ENCODE measurements at places on chromosomes 6 and 20.
A peak's percentile ranks its signal among the peaks of the same experiment; 100 is the strongest.

DNA sequence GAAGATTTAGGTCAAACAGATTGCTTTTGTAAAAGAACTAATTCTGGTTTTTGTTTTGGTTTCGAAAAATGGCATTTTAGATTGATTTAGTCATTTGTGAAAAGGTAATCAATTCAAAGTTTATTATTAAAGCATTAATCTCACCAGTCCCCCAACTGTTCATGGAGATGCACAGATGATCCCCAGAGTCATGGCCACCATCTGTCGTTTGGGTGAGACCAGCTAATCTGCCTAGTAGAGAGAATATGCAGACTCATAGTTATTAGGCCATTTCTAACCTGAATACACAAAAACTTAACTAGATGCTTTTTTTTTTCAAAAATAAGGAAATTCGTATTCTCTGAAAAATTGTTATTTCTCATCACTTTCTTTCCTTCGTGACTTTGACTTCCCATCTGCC, 58.1 kb downstream of the C6orf58 start:
- DNase-seq, result no peak

DNA sequence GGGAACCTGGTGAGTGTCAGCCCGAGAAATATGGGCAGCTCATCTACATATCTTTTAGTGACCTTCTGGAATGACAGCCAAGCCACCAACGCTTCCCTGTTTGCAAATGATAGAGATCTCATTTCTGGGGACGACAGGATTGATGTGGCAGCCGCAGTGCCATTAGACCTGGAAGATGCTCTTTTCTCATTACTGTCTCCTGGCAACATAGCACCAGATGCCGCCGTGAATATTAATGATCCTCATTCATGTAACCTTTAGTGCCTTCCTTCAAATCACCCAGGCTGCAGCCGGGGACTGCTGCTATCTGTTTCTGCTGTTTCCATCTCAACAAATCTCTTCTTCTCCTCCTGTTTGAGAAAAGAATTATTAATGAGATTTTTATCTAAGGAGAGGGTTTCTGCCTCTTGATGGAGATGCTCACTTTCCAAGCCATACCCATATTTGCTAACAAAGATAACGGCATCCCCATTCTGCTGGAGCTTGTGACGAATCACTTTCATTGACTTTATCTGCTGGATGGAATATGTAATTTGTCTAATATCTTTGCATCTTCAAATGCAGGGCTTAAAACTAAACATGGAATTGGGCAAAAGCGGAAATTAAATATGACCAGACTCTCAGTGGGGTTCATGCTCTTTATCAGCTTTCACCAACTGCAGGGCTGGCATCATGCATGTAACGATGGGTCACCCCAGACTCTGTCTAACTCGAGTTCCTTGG, 74.8 kb upstream of the KIF16B start:
- no peak for DNase-seq

DNA sequence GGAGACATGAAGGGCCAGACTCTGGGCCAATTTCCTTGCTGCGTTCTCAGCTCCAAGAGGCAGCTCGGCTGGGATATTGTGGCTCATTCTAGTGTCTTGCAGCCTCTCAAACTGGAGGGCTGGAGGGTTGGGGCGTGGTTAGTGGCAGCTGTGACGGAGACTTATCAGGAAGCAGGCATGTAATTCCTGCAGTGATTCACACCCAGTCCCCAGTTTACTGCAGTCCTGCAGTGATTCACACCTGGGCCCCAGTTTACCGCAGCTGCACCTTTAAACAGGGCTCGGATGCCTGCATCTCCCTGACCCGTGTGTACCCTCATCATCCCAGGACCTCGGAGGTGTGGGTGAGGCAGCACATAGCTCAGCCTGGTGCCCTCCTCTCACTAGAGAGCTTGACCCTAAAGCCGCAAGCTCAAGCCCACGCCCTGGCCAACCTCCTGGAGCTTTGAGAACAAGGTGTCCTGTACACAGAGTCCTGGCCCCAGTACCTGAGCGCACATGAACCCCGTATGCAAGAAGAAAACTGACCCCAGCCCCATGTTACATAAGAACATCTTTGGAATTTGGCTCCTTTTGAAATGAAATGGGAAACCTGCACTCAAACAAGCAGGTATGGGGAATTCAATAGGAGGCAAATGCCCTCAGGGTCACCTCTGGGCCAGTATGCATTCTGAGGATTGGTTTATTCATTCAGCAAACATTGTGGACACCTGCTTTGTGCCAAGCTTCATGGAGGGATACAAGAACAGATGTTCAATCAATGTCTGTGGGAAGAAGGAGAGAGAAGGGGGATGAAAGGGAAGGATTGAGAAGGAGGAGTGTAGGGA, 55.3 kb upstream of the FAM83D start:
- peak; percentile 65 for DNase-seq

DNA sequence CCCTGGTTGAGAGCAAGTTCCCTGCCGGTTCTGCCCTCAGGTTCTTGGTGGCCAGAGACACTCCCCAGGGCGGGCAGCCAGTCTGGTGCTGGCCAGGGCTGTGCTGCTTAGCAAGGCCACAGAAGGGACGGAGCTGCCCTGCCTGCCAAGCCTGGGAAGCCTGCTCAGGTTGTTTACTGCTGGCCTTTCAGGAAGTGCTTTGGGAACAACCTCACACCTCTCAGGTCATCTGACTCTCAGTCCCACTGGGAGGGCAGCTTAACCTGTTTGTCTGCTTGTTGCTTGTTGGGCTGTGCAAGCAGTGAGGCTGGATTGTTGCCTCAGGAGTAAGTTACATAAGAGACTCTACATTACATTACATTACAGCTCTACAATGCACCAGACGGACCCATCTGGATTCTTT, 75.8 kb upstream of the AFDN start:
- no peak for DNase-seq

GRCh38 chr6:3874069-3874468, 24.9 kb downstream of the FAM50B start:
- DNase-seq, result no peak
